ENCODE measurements at places on chromosomes 12 and 14.

GRCh38 chr12:50109319-50109718 is 2.7 kb upstream of the COX14 start:
- no peak for DNase-seq

DNA sequence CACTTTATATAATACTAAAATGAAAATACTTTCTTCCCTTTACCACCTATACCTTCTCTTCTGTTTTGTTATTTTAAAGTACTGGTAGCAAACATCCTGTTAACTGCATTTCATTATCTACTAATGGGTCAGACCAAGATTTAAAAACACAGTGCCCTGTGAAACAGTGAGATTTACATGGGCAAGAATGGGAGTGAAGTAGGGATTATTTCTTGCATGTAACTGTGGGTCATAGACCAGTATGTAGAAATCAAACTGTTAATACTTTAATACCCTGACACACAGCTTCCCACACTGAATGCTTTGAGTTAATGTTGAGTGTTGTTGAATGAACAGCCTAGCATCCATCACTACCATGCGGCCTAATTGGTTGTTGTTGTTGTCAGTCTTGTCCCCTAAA is 61.6 kb downstream of the PLEKHA5 start:
- DNase-seq: no peak

DNA sequence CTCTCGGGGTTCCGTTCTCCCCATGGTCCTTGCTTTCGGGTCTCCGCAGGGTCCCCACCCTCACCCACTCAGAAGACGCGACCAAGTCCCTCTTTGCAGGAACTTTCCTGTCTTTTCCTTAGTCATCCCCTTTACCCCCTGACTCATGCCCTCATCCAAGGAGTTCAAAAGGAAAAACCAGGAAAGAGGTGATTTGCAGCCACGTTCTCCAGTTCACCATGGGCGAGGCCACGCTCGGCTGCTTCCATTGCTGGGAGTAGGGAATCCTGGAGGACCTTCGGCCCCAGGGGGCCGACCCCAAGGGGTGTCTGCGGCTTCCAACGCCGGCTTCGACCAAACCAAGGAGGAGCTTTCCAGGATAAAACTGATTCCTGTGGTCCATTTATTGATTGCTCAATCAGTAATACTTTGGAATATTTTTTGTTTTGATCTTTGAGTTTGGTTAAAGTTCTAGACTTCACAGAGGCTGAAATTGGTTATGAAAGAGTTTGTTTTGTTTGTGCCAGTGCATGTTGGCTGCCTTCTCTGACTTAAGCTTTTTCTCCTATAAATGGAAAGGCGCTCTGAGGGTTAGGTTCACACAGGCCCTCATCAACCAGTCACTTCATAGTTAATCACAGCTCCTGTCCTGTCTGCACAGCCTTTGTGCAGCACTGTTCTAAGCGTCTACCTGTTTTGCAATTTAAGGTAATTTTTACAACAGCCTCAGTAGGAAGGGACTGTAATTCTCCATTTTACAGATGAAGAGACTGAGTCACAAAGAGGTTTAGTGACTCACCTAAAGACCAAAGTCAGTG is 827 bp downstream of the ALDH2 start:
- DNase-seq: no peak

DNA sequence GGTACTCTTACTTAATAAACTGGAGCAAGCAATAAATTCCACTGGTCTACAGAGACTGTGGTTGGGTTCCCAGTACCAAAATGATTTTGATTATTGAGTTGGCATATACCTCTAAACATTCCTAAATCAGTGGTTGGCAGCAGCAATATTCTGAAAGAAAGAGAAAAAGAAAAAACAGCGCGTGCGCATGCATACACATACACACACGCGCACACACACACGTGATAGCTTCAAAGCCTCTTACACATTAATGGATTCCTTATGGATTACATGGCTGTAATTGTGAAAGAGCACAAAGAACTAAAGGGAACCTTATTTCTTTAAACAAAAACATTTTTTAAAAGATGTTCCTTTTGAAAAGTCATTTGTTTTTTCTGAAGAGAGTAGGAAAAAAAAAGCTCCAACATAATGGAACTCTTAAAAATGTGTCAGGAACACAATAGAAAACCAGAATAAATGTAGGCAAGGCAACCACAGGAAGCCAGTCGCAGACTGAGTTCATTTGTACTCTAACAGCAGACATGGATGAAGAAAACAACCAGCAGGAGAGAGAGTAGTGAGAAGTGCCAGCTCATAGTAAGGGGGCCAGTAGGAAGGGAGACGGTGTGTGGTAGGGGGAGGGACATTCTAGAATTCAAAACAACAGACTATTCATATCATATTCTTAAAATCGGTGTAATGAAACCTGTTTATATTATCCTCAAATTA is 80.0 kb downstream of the DRAM1 start:
- no peak for DNase-seq

DNA sequence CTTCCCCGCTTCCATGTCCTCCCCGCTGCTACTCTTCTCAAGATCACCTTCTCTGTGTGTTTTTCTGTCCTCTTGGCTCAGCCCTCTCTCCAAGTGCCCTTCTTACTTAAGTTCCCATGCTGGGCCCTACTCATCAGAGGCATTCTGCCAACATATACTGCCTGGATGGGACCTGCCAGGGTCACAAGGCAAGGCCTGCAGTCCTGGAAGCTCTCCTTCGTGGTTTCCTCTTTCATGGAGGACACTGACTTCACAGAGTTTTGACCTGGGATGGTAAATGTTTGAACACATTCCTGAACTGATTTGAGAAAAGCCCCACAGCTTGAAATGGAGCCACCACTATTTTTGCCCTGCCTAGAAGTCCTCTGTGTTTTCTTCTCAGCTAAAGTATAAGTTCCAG is 140.9 kb downstream of the TMEM30B start:
- no peak for DNase-seq

DNA sequence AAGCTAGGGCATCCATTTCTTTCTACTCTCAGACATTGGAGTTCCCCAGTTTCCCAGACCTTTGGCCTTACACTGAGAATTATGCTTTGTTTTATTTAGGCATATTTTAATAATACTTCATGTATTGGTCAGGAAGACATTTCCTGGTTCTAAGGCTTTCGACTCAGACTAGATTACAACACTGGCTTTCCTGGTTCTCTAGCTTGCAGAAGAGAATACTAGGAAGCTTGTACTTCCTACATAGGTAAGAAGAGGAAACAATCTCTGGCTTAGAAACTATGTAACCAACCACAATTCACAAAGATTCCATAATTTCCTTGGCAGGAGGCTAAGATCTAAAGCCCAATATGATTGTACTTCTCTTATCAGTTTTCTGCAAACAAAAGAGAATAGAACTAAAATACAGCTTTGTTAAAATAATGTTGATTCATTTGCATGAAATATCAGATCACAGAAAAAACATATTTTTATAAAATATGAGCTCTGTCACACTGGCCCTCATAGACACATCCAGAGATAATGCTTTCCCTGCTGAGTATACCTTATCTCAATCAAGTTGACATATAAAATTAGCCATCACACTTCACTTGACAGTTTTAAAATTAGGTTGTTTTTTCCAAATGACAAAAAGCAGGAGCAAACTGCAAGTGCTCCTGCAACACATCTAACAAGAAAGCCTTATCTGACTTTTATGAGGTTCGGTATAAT is 30.5 kb downstream of the CLEC2D start:
- DNase-seq: no peak

DNA sequence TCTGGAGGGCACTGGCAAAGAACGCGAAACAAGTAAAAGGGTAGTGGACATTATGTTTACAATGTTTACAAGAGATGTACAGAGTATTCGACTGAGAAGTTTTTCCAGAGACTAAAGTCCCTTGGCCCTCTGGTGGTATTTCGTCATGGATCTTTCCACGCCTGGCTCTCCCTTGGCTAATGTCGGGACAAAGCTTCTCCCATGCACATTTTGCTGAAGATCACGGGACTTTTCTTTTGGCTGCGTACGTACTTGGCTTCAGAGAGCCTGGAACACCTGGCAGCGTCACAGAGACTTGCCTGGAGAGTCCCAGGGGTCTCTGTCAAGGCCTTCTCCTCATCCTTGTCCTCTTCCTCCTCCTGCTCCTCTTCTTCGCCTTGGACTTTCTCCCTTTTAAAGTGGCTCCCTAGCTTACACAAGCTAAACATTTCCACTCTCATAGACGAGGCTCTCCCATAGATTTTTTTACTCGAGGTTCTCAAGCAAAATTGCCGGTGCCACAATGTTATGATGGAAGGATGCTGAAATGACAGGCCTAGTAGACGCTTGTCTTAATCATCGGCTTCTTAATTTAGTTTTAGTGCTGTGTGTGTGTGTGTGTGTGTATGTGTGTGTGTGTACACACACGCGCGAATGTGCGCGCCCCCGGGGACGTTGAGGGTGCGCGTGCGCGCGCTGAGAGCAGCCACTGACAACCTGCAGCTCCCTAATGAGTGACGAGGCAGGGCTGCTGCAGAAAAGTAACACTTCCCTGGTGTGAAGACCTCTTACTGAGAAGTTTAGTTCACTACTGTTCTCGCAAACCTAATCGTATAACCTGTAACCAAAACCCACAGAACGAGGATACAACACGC is 4.9 kb upstream of the FOXG1 start:
- DNase-seq: no peak

DNA sequence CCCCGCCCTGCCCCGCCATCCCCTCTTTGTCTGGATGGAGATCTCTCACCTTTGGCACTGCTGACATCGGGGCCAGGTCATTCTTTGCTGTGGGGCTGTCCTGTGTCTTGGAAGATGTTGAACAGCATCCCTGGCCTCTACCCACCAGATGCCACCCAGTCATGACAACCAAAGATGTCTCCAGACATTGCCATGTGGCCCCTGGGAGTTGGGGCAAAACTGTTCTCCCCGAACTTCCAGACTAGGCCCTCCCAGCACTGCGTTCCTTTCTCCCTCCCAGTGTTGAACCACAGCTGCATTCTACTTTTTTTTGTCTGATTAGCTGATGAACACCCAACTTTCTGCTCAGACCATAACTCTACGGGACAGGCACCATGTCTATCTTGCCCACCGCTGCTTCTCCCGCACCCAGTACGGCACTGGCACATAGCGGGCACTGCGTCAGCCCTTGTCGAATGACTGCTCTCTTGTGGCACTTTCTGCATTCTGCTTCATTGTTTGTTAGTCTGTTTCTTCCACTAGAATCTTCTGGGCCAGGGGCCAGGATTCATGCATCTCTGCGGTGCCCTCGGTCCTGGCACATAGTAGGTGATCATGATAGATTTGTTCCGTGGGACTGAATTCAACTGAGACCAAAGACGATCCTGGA is 13.1 kb upstream of the MYL2 start:
- DNase-seq: no peak

DNA sequence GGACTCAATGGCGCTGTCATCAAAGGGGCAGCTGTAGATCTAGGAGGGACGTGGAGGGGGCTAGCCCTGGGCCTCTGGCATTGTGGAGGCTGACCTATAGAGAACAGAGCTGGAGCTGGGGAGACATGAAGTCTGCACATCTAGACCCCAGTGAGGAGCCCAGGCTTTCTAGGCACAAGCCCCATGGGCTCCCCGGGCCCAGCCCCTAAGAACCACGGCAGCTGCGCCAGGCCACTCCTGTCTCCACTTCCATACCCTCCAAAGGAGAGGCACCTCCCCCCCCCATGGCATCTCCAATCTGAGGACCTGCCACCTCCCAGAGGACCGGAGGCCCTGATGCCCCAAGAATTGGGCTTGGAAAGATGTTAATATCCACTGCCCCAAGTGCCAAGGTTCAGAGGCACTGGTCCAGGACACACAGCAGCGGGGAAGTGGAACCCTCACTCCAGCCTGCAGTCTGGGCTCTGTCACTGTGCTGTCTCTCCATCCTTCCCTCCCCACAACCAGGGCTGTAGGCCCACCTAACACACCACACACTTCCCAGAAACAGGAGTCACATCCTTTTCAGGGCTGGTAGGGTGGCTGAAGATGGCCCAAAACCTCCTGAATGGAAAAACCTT is 4.5 kb downstream of the ANKRD9 start:
- no peak for DNase-seq

All from DMS 273 treated with DMSO at 0.1 percent for 48 hours (cell line).